ENCODE measurements at places on chromosomes 6 and 20. TPM values are rescaled to one million over a fixed set of nuclear protein-coding genes. Genes with fewer than 3 reads are reported as not detected.
A peak's percentile ranks its signal among the peaks of the same experiment; 100 is the strongest.

The PACRG gene
- not detected for total RNA-seq

- no peak for DNase-seq
Measured at GRCh38 chr20:50646483-50646996, 44.8 kb downstream of the RIPOR3 start.

GRCh38 chr6:166989427-166990032 is 9.7 kb upstream of the CEP43 start:
- DNase-seq: peak; percentile 2

- DNase-seq: no peak
Measured at GRCh38 chr6:129694036-129694435, 15.9 kb downstream of the ARHGAP18 start.
